ENCODE measurements at places on chromosomes 4 and X.

DNA sequence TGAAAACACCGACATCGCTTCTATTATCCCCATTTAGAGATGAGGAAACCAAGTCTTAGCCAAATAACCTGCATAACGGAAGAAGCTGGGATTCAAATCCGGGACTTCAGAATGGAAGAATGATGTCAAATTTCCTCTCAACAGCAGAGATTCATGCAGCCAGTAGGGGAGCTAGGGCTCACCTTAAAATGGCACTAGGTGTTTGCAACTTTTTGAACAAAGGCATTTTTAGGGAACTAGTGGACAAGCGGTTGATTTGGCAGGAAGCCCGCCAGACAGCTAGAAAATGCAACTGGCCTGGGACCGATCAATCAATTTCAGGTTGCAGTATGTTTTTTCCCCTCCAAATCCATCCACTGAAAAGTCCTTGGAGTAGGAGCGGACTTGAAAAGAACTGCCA, 224.2 kb downstream of the PTTG2 start:
- DNase-seq, result no peak

GRCh38 chr4:30770049-30770549, 49.9 kb downstream of the PCDH7 start:
- DNase-seq, result no peak

GRCh38 chr4:81164126-81164525, 50.9 kb downstream of the PRKG2 start:
- DNase-seq, result no peak

GRCh38 chr4:183493246-183493645, 11.6 kb upstream of the ING2 start:
- no peak for DNase-seq

DNA sequence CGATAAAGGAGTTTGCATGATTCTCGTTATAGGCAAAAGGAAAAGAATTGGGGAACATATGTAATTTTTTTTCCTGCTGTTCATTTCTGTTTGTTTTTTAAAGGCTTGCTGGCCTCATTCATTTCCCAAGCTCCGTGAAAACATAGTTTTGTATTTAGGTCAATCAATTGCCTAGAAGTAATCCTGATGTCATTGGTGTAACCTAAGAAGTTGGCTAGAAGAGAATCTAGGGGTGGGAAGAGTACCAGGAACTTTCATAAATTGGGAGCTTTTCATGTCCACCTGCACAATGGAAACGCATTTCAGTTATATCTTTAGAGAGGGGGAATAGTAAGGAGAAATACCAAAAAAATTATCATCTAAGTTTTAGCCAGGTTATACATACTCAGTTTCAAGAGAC, 3.8 kb downstream of the RAPGEF2 start:
- no peak for DNase-seq

- DNase-seq, result no peak
Observed at GRCh38 chr4:64564126-64564525, 154.9 kb upstream of the TECRL start.

- no peak for DNase-seq
Observed at GRCh38 chr4:20944451-20944850, 244.2 kb downstream of the PACRGL start.

- no peak for DNase-seq
Observed at GRCh38 chr4:78299565-78299972, 242.4 kb downstream of the FRAS1 start.

DNA sequence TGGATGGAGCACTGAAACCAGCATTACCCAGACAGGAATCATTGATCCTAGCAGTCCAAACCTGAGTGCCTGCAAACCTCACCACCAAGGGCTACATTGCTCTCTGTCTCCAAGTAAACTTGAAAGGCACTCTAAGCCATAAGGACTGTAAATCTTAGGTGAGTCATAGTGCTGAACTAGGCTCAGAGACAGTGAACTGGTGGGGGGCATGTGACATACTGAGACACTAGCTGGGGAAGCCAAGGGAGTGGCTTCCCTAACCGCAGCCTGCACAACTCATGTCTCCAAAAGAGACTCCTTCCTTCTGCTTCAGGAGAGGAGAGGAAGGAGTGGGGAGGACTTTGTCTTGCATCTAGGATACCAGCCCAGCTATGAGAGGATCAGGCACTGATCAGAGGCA, 235.5 kb upstream of the ACTRT1 start:
- no peak for DNase-seq

DNA sequence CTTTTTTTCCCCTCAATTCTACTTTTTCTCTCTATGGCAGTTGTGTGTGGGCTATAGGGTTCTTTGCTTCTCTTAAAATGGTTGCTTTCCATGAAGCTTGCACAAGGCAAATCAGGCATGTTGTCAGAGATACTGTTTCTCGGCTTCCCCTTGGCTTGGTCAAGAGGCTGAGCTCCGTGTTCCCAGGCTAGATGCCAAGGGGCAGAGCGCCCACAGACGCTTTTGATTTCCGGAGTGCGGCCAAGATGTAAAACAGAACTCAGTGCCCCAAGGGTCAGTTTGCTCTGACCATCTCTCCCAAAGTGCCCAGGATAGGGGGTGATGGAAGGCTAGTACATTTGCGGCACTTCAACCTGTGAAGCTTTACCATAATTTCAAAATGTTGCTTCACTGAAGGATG, 64.2 kb upstream of the DIPK2B start:
- no peak for DNase-seq

- no peak for DNase-seq
Observed at GRCh38 chr4:35952751-35953150, 291.6 kb downstream of the ARAP2 start.

- no peak for DNase-seq
Observed at GRCh38 chr4:143313521-143313920, 23.2 kb upstream of the GAB1 start.

GRCh38 chr4:75892508-75892907, 9.7 kb downstream of the PPEF2 start:
- no peak for DNase-seq

- DNase-seq, result no peak
Observed at GRCh38 chr4:128591482-128591881, 218.0 kb upstream of the JADE1 start.

GRCh38 chr4:142607976-142608375, 238.1 kb downstream of the INPP4B start:
- no peak for DNase-seq

DNA sequence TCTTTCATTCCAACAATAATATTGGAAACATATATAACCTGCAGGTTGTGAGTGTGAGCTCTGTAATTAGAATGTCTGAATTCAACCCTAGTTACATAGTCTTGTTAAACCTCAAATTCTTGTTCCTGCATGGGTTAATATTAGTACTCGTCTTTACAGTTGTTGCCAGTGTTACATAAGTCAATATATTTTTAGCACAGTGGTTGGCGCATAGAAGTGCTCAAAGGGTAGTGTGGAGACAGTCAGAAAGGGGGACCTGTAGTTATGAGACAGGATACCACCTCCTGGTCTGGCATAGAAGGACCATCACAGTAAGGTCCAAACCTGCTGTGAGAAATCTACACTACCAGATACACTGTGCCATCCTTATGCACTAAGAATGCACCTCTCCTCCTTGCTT, 1045.9 kb upstream of the SLIT2 start:
- DNase-seq, result no peak
